ENCODE measurements at places on chromosomes 2 and 18.

DNA sequence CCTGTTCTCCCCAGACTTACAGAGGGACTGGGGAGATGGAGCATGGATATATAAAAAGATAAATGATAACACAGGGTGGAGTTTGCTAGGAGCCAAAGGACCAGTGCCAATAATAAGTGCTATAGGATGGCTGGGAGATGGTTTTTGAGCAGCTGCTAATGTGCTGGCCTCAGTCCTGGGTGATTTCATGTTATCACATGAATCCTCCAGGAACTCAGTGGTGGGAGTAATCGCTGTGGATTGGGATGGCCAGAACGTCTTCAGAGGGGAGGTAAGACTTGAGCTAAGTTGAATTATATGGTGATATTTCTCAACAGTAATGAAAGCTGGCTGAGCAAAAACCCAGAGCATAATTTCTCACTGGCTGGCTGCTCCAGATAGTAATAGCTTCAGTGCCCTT, 441.4 kb downstream of the SLC4A3 start:
- DNase-seq = no peak

DNA sequence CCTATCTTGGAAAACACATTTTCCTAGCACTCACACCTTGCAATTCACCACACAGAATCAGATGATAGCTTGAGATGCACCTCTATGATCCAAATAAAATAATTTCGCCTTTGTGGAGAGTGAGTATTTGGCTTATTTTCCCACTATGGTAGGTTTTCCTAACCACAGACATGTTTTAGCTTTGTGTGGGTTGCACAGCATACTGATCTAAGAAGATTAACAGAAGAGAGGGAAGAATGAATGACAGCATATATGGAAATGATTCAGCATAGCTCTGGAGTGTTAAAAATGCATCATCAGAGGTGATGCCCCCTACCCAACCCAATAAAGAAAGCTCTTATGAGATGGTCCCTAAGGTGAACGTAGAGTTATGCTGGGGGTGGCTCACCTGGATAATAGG, 72.5 kb downstream of the GCA start:
- DNase-seq = no peak

GRCh38 chr2:205403244-205403825, 279.0 kb upstream of the NRP2 start:
- no peak for DNase-seq

DNA sequence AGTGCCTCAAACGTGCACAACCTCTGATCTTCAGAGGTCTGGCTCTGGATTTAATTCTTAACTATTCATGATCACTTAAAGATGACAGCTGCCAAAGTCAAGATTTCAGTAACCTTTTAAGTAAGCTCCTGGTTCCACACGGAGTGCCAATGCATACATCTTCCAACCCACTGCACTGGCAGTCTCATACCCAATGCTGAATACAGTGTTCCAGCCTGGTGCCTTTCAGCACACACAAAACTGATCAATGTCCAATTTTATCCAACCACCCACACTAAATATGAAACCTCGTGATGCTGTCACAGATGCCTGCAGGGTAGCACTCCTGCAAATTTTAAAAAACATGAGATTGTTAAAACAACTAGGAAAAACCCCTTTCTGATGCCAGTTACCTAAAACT, 84.0 kb downstream of the EHBP1 start:
- DNase-seq = no peak

DNA sequence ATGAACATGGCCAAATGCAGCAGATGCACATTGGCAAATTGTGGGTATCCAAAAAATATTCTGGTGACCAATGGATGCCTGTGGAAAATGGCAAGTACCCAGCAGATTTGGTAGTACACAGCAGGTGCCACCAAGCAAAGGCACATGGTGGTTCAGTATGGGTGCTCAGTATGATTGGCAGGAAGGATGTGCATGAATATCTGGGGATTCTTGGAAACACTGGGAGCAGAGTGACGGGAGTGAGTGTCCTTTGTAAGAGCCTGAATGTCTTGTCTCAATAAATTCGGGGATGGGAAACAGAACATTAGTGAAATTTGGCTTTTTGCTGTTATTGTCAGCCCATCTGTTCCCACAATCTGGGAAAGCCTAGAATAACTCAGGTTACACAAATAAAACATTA, 36.8 kb upstream of the ACADL start:
- no peak for DNase-seq

DNA sequence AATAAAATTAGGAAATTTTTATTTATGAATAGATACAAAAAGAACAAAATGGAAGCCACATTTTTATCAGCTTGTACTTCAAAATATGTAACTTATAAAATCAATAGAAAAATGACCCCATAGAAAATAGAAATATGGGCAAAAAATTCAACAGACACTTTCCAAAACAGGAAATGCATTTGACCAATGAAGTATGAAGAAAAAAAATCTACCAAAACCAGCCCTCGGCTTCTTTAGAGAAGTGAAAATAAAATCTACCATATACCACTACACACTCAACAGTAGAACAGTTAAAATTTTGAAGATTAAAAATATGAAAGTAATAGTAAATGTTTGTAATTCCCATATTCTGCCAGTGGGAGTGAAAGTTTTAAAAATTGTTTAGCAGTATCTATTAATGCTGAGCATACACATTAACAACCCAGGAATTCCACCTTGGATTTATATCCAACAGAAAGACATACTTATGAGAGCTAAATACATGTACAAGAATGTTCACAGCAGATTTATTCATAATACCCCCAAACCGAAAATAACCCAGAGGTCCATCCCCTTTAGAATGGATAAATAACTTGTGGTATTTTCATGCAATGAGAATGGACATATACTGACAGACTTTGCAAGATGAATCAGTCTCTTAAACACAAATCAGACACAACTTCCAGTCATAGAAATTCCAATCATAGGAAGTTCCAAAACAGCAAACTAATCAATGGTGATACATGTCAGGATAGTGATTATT, 318.0 kb downstream of the FIGN start:
- DNase-seq = no peak

- DNase-seq = no peak
These were observed 269.8 kb upstream of the MMADHC start for GRCh38 chr2:149857344-149857743.
